GM23338 (cell line): ENCODE measurements at places on chromosomes 4 and X. TPM values are rescaled to one million over a fixed set of nuclear protein-coding genes. Genes with fewer than 3 reads are reported as not detected.

DNAAF6 gene
- not detected in 2 replicates for total RNA-seq

UGT2A1 gene
- not detected in 2 replicates for total RNA-seq

SH2D1A gene
- total RNA-seq: not detected in 2 replicates

TTC29 gene
- 0.12 and 0.52 TPM in 2 replicates for total RNA-seq

SH3D19 gene
- 51.6 and 57.4 TPM in 2 replicates for total RNA-seq

VCX3A gene
- total RNA-seq: not detected in 2 replicates

NAT8L gene
- total RNA-seq: 7.7 and 9.7 TPM in 2 replicates

SUPT20HL1 gene
- total RNA-seq: not detected in 2 replicates

CT83 gene
- not detected in 2 replicates for total RNA-seq

DDX53 gene
- total RNA-seq: not detected in 2 replicates

SPANXB1 gene
- not detected in 2 replicates for total RNA-seq

TRPC5OS gene
- total RNA-seq: not detected in 2 replicates

CRLF2 gene
- not detected in 2 replicates for total RNA-seq

RBMXL3 gene
- total RNA-seq: not detected in 2 replicates

PASD1 gene
- 0.24 TPM in 1 of 2 replicates, not detected in the other for total RNA-seq

STX18 gene
- 15.9 and 30.8 TPM in 2 replicates for total RNA-seq

GIMD1 gene
- not detected in 2 replicates for total RNA-seq

PACRGL gene
- 15.8 and 23.0 TPM in 2 replicates for total RNA-seq

DLG3 gene
- 54.2 and 61.8 TPM in 2 replicates for total RNA-seq

RHOH gene
- 2.7 and 3.7 TPM in 2 replicates for total RNA-seq
